ENCODE measurements at places on chromosomes 6 and 20.
A peak's percentile ranks its signal among the peaks of the same experiment; 100 is the strongest.

GRCh38 chr6:168664956-168665355 is 224.0 kb downstream of the SMOC2 start:
- no peak for DNase-seq

DNA sequence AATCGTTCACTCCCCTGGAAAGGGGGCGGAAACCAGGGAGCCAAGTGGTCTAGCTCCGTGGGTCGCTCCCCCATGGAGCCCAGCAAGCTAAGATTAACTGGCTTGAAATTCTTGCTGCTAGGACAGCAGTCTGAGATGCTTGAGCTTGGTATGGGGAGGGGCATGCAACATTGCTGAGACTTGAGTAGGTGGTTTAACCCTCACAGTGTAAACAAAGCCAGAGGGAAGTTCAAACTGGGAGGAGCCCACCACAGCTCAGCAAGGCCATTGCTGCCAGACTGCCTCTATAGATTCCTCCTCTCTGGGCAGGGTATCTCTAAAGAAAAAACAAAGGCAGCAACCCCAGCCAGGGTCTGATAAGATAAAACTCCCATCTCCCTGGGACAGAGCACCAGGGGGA is 43.2 kb downstream of the COL21A1 start:
- DNase-seq = no peak

DNA sequence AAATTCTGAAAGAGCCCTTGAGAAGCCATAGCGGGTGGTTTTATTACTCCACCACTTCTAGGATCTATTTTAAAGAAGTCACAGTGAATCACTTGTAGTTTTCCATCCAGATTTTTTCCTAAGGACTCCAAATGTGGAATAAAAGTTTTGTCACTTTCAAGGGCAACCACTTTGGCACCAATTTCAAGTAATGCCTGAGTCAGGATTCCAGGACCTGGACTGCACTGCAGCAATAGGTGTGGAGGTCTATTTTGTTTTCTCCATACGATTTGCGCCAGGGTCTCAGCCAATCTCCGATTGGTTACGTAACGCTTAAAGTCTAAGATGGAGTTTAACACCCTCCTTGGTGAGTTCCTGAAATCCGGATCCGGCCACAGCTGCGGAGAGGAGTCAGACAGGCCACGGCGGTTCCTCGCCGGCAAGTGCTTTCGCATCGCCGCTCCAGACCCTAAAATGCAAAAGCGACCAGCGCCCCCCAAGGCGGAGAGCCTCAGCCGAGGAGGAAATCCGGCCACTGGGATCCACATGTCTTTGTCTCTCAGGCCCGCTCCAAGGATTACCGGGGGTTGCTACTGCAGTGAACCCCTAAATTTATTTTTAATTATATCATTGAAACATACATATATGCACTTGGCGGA is 18.6 kb upstream of the PPP1R3G start:
- DNase-seq = no peak

GRCh38 chr20:32132911-32133549 is 23.5 kb downstream of the TM9SF4 start:
- DNase-seq = no peak

- no peak for DNase-seq
Measured at GRCh38 chr6:34908194-34908593, 19.1 kb downstream of the ANKS1A start.

DNA sequence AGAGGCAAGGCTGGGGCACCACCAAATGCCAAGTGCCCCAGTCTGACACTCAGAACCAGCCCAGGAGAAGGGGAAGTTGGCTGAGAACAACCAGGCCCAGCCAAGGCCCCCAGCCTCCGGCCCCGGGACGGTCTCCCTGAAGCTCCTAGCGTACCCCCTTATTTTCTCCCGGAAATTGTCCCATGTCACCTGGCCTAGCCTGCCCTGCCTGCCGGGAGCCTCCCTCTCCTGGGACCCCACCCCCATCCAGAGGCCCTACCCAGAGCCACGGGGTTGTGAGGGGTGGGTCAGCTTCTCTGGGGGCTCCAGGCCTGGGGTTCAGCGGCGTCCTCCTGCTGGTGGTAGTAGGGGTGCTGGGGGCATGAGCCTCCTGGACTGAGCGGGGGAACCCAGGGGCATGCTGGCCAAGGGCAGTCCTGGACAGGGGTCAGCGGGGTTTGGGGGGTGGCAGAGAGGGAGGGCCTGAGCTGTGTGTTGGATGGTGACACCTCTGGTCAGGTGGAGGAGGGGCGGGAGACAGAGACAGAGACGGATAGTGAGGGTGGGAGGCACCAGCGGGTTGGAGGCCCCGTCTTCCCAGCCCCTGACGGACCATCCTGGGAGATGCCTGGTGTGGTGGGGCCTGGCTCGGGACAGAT is 7.9 kb upstream of the SLCO4A1 start:
- DNase-seq = no peak

DNA sequence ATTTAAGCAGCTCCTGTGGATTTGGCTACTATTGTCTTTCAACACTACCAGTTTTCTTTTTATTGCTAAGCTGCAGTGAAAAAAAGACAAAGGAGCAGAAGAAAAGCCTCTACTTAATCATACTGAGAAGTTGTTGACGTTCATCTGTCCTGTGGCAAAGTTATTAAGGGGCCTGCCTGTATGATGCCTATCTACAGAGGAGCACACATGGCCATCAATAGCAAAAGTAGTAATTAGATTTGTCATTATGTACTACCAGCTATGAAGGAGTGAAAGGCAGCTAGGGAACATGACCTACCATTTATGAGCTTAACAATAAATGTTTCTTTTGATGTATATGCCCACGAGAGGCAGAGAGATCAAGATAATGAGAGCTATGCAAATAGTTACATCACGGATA is 620.9 kb downstream of the PHF3 start:
- no peak for DNase-seq

GRCh38 chr6:133051240-133051639 is 189.9 kb upstream of the EYA4 start:
- no peak for DNase-seq

DNA sequence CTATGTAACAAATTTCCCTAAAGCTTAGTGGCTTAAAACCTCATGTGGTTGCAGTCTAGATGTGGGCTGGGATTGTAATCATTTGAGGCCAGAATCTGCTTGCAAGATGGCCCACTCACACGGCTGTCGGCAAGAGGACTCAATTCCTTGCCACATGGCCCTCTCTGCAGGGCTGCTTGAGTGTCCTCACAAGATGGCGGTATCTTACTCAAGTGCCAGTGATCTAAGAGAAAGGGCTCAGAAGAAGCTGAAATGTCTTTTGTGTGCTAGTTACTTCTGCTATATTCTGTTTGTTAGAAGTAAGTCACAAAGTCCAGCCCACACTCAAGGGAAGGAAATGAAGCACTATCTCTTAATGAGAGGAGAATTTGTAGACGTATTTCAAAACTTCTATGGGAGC is 47.1 kb upstream of the PMEPA1 start:
- no peak for DNase-seq

GRCh38 chr6:81997090-81997926 is 244.8 kb upstream of the TENT5A start:
- DNase-seq = no peak

DNA sequence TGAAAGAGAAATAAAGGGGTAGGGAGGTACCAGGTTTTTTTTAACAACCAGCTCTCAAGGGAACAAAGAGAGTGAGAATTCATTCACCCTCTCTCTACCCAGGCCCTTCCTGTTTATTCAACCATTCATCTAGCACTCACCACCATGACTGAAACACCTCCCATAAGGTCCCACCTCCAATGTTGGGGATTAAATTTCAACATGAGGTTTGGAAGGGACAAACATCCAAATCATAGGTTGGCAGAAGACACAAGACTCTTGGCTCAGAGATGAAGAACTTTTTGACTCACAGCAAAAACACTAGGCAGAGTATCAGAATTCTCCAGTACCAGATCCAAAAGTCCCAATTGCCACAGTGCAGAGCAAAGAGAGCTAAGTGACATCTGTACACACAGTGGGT is 186.3 kb downstream of the EDN1 start:
- no peak for DNase-seq

- DNase-seq = no peak
Measured at GRCh38 chr6:73471686-73472290, 10.3 kb downstream of the MTO1 start.

DNA sequence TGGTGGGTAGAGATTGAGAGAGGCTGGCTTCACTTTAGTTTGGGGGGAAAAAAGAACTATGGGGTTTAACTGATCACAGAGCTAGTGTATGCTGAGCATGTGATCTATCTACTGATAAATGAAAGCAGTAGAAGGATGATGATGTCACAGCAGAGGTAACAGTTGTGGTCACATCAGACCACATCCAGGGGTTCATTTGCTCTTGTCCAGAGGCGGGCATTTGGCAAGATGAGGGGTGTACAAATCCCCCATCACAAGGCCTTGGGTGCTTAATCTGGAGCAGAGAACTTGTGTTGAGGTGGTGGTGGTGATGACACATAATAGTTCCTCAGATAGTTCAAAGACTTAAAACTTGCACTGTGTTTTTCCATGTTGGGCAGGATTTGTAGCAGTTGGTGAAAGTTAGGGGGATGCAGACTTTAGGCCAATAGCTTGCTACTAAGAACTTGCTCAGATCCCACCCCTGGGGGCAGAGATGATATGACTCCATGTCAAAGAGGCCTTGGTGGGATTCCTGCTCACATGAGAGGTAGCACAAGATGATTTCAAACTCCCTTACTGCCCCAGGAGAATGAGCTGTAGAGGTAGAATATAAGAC is 63.4 kb downstream of the PRDM1 start:
- DNase-seq = no peak

DNA sequence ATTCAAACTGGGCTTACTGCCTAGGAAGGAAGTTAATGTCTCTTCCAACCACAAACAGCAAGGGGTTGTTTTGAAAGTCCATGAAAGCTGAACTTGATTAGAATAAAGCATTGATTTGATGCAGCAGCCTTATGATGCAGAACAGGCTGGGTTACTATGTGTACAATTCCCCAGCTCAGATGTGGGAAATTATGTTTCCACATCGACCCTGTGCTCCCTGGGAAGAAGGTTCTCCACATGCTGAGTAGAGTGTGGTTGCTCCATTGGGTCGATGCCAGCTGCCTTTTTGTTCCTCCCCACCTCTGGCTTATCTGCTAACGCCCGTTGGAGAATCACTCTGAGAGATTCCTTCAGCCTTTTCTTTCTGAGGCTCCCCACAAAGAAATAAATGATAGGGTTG is 1.2 kb downstream of the MAS1L start:
- DNase-seq = no peak

DNA sequence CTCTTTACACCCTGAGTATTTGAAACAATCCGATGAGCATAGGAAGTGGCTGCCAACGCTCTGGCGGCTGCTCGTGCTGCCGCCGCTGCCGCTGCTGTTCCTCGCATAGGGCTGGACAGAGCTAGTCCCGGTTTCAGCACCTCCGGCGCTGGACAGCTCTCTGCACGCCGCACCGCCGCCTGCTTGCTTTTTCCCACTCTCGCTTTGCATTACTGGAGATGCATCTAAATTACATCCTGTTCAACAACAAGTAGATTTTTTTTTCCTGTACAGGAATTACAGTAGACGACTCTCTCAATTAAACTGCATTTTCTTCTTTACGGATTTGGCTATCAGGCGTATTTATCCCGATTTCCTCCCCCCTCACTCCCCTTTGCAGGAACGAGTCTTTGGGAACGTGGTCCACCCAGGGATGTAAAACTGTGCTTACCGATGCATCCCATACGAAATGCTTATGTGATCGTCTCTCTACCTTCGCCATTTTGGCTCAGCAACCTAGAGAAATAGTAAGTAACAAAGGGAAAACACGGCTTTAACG is 563.8 kb downstream of the LMBRD1 start:
- peak; percentile 8 for DNase-seq

- no peak for DNase-seq
Measured at GRCh38 chr20:13022401-13023155, 13.8 kb downstream of the SPTLC3 start.

GRCh38 chr6:33018904-33019303 is 9.5 kb upstream of the HLA-DOA start:
- no peak for DNase-seq

DNA sequence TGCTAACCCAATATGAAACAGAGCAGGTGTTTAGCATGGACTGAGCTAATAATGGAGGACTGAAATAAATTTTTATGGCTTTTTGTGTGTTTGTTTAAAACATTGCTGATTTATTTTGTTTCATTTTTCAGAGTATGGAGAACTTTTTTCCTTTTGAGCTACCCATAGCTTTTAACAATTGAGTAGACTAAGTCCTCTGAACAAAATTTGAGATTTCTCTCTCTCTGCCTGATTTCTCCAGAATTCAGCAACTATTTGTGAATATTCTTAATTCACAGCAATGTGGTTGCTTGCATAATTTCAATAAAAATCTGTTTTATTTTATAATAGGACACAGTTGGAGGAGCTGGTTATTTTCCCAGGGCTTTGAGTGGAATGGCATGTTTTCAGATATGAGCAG is 103.7 kb downstream of the TPBG start:
- DNase-seq = no peak

DNA sequence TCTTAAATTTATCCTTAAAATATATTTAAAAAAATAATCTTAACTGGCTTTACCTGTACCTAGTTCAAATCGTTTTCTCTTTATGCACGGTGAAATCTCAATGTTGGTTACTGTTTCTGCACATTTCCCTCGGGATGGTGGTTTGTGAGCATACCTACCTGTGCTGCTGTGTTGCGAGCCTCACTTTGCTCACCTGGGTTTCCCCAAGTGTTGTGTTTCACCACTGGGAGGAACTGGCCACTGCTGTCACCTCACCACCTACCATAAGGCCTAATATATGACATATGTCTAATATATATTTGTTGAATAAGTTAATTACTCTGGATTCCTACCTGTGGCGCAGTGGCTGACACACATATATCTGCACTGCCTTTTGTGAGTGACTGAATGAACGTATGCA is 493.5 kb upstream of the FLRT3 start:
- no peak for DNase-seq

DNA sequence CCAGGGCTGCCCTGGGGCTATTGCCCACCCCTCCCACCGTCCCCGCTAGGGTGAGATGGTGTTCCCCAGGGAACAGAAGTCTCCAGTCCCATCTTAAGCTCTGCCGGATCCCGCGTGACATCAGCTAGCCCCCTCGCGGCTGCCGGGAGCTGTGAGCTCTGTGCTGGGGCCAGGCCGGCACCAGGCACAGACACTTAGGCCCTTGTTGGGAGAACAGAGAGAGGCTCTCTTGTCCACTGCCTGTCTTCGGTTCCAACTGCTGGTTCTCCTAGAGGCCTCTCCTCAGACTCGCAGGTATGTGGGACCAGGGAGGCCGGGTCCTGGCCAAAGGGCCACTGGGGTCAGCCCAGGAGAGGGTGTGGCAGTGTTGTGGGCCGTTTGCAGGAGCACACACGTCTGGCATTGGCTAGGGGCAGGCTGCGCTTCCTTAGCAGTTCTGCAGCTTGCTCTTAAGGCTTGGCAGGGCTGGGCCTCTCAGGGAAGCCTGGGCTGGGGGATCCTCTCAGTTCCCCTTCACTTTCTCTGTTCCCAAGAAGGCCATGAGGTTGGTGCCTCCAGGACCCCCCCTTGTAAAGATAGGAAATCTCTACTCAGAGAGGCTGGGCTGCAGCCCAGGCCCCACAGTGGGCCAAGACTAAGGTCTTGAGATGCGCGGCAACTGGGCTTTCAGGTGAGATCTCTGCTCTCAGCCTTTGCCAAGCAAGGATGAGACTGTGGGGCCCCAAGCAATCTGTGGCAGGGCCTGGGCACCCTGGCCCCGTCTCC is 6.3 kb downstream of the SGK2 start:
- no peak for DNase-seq

GRCh38 chr6:155384321-155384952 is 70.2 kb upstream of the TFB1M start:
- no peak for DNase-seq

Data from stimulated activated CD4-positive, alpha-beta T cell treated with anti-CD3 and anti-CD28 coated beads, Interleukin-15, amount 100 ng/mL, for 1 hour (primary cell).